ENCODE measurements at places on chromosomes 6 and 20.

DNA sequence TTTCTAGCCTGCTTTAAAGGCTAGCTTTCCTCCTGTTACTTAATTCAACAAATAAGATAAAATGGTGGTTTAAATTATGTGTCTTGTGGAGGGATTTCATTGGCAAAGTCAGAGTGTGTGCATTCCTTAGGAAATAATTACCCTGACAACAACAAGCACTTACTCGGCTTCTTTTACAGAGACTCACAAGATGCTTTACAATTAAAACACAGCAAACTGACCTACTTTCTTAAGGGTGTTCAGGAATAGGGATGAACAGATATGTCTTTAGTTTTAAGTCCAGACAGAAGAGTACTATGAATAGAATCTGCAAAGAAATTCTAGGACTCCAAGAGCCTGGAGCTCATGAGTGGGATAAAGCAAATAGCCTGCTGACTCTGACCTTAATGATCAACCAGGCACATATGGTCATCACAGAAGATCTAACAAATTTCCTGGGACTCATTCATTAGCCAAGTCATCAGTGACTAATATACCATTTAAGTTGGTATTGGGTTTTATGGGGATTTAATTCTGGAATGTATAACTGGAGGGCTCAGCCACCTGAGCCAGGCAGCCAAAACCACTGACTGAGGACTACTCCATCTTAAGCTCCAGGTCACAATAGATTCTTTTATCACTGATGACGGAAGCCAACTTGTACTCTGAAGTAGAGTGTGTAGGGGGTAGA is 161.8 kb upstream of the RIMS1 start:
- DNase-seq, result no peak

DNA sequence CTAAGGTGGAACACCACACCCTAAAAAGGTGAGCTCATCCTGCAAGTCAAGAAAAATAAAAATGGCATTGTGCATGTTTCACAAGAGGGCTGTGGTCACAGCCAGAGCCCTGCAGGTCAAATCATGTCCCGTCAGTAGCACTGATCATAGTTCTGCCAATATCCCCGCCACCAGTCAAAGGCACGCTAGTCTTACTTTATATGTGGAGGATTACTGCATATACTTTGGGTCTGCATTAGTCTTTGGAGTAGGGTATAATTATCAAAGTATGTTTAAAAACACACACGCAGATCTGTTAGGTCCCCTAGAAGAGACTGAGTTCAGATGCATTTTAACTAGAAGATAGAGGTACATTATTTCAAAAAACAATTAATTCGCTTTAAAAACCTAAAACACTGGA is 1.8 kb downstream of the PERP start:
- DNase-seq, result no peak

- no peak for DNase-seq
Measured at GRCh38 chr6:15023448-15023847, 222.4 kb upstream of the JARID2 start.

DNA sequence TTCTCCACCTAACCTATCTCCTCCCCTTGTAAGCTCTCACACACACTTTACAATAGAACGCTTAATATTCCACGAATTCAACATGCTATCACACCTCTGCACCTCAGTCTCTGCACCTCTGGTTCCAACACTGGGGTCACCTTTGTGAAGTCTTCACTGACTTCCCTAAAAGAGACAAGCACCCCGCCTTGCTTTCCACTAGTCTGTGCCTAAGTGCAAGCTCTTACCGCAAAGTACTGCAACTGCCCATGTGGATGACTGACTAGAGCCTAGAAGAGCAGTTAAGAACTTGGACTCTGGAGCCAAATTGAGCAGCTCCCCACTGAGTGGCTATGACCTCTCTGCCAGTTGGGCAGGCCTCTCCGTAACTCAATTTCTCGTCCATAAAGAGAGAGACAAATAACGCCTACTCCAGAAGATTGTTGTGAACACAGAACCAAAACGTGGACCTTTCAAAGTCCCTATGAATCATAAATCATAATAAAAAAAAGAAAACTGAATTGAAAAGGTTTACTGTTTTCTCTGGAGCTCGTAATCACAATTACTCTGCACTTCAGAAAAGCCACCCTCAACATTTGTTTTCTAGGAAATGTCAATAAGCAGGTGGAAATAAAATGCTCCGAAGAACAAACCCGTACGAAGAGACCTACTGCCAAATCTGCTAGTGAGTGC is 1.2 kb downstream of the IFNGR1 start:
- peak; percentile 49 for DNase-seq

DNA sequence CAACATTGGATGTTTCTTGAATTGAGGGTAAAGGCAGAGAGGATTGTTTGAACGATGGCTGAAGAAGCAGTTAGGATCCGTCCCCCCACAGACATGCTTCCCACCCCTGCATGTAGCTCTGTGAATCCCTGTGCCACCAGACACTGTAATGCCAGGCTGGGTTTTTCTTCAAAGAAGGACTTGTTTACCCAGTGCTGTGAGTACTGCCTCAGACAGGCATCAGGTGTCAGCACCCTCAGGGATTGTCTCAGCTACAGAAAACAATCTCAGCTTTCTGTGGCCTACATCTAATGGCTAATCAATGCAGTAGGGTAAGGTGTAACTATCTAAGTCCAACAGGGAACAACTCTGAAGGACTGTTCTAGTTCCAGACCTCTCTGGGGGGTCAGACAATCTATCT is 853.0 kb upstream of the EPHA7 start:
- DNase-seq, result no peak

GRCh38 chr6:167078745-167079144 is 44.2 kb upstream of the CCR6 start:
- no peak for DNase-seq

DNA sequence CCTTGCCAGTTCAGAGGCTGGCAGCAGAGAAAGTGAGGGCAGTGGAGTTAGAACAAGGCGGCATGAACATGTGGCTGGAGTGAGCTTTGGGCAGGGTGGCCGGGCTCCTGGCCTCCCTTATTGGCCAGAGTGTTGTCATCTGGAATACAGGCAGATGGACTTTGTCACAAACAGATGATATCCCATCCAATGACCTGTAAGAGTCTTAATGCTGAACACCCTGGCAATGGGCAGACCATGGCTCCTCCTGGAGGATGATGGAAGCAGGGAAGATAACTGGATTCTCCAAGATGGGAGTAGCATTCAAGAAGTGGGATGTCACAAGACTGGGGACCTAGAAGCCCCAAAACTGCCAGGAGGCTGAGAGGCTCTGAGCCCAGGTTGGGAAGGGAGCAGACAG is 242.1 kb downstream of the MAFB start:
- no peak for DNase-seq

DNA sequence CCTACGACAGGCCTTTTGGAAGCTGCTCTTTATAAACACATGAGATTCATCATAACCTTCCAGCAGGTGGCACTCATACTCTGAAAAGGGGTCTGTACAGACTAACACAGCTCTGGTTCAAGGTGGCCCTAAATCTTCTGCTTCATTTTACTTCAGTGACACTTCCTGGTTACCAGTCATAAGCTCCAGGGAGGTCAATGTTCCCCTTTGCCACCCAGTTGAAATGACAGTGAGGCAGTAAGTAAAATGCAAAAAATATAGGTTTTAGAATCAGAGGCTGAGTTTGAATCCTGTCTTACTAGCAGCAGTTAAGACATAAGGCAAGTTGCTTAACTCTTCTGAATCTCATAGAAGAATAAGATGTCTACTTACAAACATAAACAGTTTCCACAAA is 132.8 kb downstream of the CDK19 start:
- peak; percentile 92 for DNase-seq

- DNase-seq, result no peak
Measured at GRCh38 chr6:8436966-8437365, 1.6 kb upstream of the SLC35B3 start.

- DNase-seq, result no peak
Measured at GRCh38 chr6:143539734-143540133, 28.2 kb upstream of the FUCA2 start.

DNA sequence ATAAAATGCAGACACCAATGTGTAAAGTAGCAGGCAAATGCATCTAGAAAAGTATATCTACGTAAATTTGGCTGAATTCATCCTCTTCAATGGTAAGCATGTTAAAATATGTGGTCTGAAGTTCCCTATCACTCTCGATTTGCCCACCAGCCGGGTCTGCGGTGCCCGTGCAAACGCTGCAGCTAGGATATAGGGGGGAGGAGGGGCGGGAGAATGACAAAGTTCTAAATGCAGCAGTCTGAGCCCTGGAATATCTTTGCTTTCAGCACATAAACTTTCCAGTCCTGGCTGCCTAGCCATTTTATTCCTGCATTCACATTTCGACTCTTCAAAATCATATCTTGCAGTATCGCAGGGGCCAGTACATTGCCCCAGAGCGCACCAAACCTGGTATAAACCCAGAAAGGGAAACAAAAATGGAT is 708 bp downstream of the NRN1 start:
- DNase-seq, result peak; percentile 14

- DNase-seq, result no peak
Measured at GRCh38 chr6:50549026-50549425, 164.3 kb upstream of the TFAP2D start.

- no peak for DNase-seq
Measured at GRCh38 chr6:44397424-44398164, 10.1 kb downstream of the CDC5L start.

- no peak for DNase-seq
Measured at GRCh38 chr20:32415494-32415893, 57.4 kb downstream of the ASXL1 start.

DNA sequence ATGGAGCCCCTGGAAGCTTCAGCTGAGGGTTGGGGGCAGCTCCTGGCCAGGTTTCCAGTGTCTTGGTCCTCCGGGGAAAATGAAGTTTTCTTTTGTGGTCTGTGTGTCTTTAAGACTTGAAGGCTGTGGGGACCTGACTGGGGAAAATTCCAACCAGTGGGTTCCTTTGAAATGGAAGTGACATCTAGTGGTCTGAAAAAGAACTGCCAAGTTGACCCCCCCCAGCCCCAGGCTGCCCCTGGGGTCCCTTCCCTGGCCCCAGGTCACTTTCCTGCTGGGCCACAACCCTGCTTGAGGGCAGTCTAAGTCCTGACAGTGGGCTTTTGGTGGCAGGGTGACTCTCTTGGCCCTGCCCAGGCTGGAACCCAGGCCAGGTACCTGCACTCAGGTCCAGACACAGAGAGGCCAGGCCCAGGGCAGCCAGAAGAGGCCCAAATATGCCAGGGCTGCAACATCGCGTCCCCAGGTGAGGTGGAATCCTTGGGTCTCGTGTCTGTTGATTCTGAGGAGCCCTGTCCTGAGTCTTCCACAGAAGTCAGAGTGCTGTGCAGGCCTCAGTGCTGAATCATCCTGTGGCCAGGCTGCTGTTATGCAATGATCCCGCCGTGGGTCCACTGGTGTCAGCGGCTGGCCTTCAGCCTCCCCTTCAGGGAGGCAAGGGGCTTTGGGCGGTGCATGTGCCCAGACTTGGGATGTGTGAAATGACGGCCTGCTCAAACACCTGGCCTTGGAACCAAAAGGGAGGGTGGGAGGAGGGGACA is 68.4 kb downstream of the VEGFA start:
- DNase-seq, result no peak

- peak; percentile 42 for DNase-seq
Measured at GRCh38 chr6:69816569-69816968, 19.8 kb upstream of the LMBRD1 start.

GRCh38 chr6:138824482-138825144 is 28.7 kb downstream of the ECT2L start:
- no peak for DNase-seq

- DNase-seq, result no peak
Measured at GRCh38 chr6:35047265-35048011, 93.7 kb downstream of the TCP11 start.

GRCh38 chr6:75775219-75775618 is 26.2 kb downstream of the MYO6 start:
- DNase-seq, result no peak

- no peak for DNase-seq
Measured at GRCh38 chr6:81456416-81456815, 296.1 kb downstream of the TENT5A start.

GRCh38 chr6:13926378-13926777 is 1.6 kb downstream of the RNF182 start:
- no peak for DNase-seq

GRCh38 chr20:58895448-58896180 is 43.1 kb downstream of the GNAS start:
- no peak for DNase-seq

GRCh38 chr6:21305893-21306332 is 287.6 kb upstream of the SOX4 start:
- no peak for DNase-seq

GRCh38 chr6:2739335-2739734 is 11.4 kb downstream of the MYLK4 start:
- no peak for DNase-seq

DNA sequence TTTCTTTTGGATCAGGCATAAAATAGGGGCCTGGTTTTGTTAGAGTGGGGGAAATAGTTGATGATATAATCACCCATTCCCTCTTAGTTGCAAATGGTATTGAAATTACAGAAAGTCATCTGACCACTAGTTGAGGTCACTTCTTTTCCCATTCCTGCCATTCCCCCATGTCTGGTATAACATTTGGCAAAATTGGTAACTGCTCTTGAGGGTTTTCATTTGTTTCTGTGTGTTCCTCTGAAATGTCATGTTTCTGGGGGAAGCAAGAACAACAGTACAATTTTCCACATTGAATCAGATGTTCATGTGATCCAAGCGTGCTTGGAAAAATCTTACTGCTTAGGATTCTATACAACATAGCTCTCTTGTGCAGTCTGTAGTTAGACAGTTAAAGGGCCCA is 7.3 kb downstream of the AIG1 start:
- DNase-seq, result no peak

DNA sequence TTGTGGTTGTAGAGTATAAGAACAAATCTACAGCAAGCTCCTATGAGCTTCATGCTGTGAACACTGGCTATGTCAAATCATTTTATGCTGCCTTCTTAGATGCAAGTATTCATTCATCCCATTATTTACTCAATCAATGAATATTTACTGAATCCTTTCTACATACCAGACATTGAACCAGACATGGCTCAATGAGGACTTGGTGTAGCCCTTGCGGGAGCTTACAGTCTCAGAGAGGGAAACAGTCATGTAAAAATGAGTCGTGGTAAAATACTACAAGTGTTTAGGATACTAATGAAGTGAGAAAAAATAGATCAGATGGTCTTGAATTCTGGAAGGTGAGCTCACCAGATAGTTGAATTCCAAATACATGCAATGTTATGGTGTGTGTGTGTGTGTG is 44.8 kb upstream of the ENPP1 start:
- DNase-seq, result no peak

Data from Ammon's horn (tissue), 1 donor.